Fibroblast of skin of back (primary cell): ENCODE measurements at places on chromosomes 4 and X.

DNA sequence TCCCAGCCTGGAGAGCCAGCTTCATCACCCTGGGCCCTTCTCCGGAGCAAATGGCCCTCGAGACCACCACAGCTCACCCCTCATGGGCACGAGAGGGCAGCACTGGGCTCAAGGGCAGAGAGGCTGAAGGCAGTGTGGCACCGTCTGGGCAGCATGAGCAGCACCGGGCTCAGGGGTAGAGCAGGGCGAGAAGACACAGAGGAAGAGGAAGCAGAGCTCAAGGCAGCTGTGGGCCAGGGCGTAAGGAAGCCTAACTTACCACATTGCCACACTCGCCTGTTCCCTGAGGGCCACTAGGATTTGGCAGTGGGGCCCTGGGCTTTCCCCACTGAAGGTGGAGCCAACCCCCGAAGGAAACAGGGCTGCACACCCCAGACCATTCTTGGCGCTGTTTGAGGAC, 15.5 kb downstream of the ZNF185 start:
- no peak for DNase-seq

DNA sequence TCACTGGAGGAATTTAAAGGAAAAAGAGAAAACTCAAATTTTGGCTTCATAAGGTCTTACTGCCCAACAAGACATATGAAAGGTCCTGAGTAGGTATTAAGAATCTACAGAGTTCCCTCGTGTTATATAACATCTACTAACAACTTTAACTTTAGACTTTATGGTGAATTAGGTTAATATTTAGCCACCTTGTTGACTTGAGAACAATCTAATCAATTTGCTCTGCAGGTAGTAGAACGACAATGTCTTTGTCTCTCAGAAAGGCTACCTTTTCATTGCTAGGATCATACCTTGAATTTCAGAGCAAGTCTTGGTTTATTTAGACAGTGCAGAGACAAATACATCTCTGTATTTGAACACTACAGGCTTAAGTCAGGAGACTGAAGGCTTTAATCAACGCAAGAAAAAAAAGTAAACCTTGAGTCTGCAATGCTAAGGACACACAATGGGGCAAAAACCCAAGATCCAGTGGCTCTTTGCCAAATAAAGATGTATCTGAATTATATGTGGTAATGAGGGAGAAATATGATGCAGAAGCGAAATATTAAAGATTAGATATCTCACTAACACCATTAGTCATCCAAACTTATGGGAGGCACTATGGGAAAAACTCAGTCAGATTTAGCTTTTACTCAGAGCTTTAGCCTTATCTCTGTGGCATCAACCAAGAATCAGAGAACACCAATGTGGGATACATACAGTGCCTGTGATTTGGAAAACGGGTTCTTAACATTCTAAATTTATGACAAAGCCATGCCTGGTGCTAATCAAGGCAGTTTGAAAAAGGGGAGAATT, 93.6 kb upstream of the FTHL17 start:
- peak; percentile 26 for DNase-seq

- no peak for DNase-seq
Measured at GRCh38 chr4:139084804-139085093, 69.2 kb downstream of the NOCT start.

- DNase-seq, result no peak
Measured at GRCh38 chr4:105392858-105393257, 81.0 kb downstream of the PPA2 start.

- no peak for DNase-seq
Measured at GRCh38 chr4:110527156-110527555, 51.2 kb downstream of the ENPEP start.

- DNase-seq, result peak; percentile 20
Measured at GRCh38 chr4:16783119-16783518, 115.3 kb downstream of the LDB2 start.

DNA sequence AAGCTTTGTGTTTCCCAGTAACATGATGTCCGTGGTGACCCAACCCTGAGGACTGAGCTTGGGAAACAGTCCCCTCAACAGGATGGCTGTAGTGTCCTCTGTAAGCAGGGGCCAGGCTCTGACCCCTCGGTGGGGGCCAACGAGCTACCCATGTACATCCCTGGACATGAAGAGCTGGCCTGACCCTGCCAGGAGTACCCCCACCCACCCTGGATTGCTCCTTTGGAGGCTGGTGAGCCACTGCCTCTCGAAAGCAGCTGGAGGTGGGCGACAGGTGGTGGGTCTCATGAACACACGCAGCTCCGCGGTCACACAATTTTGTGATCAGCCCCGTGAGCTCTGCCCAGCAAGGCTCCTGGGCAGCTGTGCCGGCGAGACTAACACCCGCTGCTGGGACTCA, 33.5 kb downstream of the NSG1 start:
- no peak for DNase-seq

GRCh38 chr4:25090516-25090915, 59.8 kb upstream of the LGI2 start:
- DNase-seq, result peak; percentile 23

DNA sequence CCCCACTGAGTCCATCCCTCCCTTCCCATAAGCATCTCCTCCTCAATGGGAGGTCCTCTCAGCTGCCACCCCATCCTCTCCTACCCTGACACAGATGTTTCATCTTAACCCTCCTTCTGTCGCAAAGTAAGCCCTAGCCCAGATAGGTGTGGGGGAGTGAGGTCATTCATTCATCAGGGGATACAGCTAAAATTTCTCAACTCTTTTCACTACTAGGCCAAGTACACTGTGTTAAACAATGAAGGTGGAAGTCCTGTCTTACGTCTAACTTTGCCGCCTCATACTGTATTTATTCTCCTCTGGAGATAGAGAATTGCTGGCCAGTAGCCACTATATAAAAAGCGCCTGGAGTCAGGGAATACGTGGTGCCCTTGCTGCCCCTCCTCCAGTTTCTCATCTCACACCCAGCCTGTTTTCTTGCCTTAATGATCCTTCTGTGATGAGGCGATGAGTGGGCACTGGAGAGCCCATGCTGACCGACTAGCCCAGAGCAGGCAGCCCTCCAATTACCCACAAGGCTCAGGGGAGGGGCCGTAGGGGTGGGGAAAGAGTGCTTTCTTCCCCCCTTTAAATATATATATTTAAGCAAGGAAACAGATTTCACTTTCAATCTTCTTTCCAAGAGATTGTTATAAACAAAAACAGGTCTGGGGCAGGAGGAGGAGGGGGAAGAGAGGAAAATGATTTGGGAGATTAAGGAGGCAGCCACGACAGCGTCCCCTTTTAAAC, 149.5 kb downstream of the PJA1 start:
- DNase-seq, result no peak

DNA sequence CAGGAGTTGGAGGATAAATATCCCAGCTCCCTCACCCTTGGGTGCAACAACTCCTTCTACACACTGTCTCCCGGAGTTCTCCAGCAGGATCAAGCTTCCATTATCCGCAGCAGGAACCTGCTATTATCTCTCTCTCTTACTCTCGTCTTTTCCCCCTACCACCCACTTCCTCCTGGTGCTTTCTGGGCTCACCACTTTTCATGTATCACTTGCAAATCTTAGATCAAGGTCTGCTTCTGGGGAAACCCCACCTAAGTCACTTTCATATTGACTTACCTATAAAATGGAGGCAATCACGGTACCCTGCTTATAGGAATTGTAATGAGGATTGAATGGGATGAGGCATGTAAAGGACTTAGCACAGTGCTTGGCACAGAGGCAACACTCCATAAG, 589.5 kb downstream of the BCOR start:
- no peak for DNase-seq

- no peak for DNase-seq
Measured at GRCh38 chrX:12975670-12975965, 708 bp downstream of the TMSB4X start.

DNA sequence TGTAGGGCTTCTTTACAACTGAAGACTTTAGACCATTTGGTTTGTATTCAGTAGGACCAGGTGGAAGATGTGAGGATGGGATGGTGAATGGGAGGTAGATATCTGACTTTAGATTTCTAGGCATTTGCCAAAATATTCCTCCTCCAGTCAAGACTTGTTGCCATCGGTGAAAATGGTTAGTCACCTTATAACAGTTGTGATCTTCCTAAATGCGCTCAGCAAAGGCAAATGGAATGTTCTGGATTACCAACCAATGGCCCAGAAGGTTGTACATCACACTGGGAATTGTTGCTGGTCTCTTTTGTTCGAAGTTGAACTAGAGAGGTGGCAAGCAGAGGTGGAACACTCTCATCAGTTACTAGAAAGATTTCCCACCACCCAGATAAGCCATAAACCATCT, 33.9 kb downstream of the TMSB4X start:
- DNase-seq, result no peak
